A172 (cell line): ENCODE measurements at places on chromosomes 13 and 19. TPM values are rescaled to one million over a fixed set of nuclear protein-coding genes. Genes with fewer than 3 reads are reported as not detected.
A peak's percentile ranks its signal among the peaks of the same experiment; 100 is the strongest.

ZNF528 gene
- total RNA-seq: 0.43 and 8.6 TPM in 2 replicates

ZNF625 gene
- 7.7 and 14.5 TPM in 2 replicates for total RNA-seq

MEIOSIN gene
- total RNA-seq: not detected in 2 replicates

C13orf42 gene
- total RNA-seq: not detected in 2 replicates

EXOSC5 gene
- 33.5 and 36.7 TPM in 2 replicates for total RNA-seq

LRCH1 gene
- 4.9 and 5.0 TPM in 2 replicates for total RNA-seq

LILRA1 gene
- total RNA-seq: not detected in 2 replicates

GRCh38 chr19:29372461-29372860, 153.3 kb upstream of the VSTM2B start:
- no peak for DNase-seq

- DNase-seq: no peak
These were observed 12.1 kb downstream of the TUBA3C start for GRCh38 chr13:19169496-19169895.

DNA sequence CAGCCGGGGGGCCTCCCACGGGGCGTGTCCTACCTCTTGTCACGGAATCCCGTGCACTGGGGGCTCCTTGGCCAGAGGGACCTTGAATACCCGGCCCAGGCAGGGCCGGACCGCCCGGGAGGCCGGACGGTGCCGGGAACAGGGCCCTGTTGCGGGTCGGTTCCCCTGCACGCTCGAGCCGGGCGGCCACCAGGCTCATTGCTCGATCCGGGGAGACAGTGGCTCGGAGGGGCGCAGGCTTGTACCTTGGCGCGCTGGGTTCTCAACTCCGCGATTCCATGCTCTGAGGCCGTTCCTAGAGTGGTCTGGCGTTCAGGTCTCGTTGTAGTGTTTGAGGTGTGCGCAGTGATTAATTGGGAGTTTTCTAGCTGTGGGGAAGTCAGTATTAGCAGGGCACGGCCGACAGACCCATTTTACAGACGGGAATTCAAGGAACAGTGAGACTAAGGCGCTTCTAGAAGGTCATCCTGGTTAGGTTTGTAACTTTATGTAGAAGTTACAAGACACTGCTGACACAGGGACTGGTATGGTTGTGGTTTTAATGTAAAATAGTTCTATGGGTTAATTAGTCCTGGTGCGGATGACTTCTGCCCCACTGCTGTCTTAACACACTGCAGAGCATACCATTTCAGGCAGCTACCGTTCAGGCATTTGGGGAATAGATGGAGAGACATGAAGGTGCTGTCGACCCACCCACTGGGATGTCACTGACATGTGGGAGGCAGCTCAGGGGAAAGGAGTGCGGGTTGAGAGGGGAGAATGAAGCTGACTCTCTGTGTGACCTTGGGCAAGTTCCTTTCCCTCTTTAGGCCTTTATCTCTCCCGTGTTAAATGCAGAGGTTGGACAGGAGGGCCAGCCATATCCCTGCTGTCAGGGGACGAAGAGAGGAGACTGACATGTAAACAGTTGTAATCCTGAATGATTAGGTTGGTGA, 592 bp downstream of the CLPTM1 start:
- DNase-seq: no peak

GRCh38 chr13:47027780-47028437, 131.1 kb upstream of the HTR2A start:
- no peak for DNase-seq

- DNase-seq: no peak
These were observed 14.1 kb downstream of the PNPLA6 start for GRCh38 chr19:7549429-7550148.

DNA sequence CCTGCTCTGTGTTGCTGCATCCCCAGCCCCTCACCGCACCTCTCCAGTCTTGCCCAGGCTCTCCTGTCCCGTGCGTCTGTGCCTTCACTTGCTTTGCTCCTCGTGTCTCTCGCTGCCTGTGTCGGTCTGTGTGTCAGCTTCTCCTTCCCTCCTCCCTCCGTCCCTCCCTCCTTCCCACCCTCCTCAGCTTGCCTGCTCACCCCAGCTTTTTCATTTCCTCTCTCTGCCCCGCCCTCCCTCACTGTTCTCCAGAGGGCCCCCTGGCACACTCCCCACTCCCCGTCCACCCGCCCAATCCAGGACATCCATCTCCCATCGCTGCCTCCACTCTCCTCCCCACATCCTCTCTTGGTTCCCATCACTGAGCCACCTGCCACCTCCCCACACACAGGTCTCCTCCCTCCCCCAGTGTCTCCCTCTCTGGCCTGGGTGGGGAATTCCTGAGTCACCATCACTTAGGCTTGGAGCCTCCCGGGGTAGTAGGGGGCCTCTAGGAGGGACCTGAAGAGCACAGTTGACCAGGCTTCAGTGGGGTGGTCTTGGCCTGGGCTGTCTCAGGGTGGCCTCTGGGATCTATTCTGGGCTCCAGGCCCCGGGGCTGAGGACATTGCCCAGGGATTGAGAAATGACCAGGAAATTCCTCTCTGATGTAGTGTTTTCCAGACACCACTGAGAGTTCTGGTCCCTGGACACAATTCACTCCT, at the start of gene PTGIR:
PTGIR (minus strand) TSS at position 132 of the 704 bp plus-strand sequence. CDS start 864 bp downstream, outside the sequence.
- peak; percentile 63 for DNase-seq

DNA sequence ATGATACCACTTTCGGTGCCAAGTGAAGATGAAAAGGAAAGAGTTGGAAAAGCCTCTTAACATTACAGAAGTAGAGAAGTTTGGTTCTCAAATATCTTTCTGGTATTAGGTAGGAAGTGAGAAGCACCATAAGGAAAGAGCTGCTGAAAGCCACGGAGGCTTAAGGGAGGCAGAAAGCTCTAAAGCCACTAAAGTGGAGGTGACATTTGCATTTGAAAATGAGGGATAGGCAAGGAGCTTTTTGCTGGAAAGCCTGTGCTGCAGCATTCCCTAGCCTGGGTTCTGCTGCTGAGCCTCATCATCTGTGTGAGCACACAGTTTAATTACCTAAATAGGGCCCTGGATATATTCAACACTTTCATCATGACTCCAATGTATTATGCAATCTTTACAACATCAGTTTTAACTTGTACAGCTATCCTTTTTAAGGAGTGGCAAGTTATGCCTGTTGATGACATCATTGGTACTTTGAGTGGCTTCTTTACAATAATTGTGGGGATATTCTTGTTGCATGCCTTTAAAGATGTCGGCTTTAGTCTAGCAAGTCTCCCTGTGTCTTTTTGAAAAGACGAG, 315.4 kb downstream of the RBM26 start:
- no peak for DNase-seq

- no peak for DNase-seq
These were observed 116.2 kb upstream of the ZNF536 start for GRCh38 chr19:30255791-30256495.

GRCh38 chr13:91169321-91170050, 178.0 kb upstream of the MIR17HG start:
- no peak for DNase-seq

GRCh38 chr19:18475762-18476331, 37.9 kb upstream of the ISYNA1 start:
- no peak for DNase-seq

GRCh38 chr13:62207388-62207787, 791.7 kb upstream of the PCDH20 start:
- DNase-seq: no peak

DNA sequence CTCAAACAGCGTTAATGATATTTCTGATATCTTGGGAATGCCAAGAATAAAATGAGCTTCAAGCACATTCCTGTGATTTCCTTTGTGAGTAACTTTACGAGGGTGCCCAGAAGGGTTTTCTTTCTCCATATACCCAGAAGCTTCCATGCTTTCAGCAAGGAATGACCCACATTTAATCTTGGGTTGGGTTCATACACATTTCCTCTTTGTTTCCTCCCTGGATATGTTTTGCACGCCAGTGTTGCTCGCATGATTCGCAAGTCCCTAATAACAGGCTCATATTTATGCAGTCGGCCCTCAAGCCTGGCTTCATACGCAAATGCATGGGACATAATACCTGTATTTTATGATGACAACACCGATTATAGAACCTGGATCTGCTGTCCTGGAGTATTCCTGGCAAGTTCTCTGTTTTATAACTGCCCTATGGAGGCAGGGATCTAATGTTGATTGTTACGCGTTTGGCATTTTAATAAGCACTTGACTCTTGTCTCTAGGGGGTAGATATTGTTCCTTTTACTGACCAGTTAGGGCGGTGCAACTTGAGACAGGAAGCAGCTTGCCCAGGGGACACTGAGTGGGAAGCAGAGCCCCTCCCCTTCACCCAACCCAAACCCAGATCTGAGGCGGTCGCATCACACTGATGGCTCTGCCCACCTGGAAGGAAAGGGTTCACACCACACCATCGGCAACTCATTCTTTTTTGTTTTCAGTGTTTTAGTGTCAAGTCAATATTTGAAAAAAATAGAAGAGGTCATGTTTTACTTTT, 220.4 kb upstream of the SOX1 start:
- DNase-seq: no peak

DNA sequence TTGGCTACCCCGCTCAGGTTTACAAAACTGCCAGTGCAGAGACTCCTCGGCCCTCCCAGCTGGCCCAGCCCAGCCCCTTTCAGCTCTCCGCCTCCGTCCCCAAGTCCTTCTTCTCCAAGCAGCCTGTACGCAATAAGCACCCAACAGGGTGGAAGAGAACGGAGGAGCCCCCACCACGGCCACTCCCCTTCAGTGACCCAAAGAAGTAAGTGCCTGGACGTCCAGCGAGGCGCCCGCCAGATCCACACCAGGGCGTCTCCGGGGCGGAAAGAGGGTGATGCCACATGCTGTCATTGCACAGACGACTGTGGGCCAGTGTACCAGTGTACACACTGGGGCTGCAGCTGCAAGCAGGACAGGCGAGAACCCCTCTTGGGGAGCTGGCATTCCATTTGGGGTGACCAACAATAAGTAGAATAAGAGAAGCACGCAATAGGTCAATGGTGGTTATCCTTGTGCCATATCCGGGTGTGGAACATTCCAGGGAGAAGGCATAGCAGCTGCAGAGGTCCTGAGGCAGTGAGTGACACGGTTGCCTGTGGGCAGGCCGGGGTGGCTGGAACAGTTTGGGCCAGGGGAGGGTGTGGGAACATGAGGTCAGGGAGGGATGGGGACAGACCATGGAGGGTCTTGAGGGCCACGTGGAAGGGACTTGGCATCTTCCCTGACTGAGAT, 41.3 kb downstream of the DPF1 start:
- no peak for DNase-seq

- DNase-seq: peak; percentile 84
These were observed 17.9 kb downstream of the BRSK1 start for GRCh38 chr19:55301459-55302317.

- DNase-seq: no peak
These were observed 268.3 kb upstream of the MIR17HG start for GRCh38 chr13:91079176-91079575.

DNA sequence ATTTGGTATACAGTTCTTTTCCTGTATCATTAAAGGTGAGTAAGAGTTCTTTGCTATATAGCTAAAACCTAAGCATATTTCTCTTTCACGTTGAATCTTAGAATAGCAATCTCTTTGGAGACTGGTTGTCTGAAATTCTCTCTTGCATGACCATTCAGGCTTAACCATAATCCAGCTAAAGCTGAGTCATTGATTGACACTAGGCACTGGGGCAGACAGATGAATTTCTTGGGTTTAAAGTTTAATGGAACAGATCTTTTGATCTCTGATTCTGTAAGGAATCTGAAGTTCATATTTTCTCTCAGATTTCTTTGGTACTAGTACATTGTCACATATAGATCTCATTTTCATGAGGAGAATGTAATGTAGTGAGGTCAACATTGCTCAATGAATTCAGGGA, 397.3 kb upstream of the MIR17HG start:
- no peak for DNase-seq

- DNase-seq: no peak
These were observed 9.3 kb upstream of the GTF3A start for GRCh38 chr13:27415116-27415515.

DNA sequence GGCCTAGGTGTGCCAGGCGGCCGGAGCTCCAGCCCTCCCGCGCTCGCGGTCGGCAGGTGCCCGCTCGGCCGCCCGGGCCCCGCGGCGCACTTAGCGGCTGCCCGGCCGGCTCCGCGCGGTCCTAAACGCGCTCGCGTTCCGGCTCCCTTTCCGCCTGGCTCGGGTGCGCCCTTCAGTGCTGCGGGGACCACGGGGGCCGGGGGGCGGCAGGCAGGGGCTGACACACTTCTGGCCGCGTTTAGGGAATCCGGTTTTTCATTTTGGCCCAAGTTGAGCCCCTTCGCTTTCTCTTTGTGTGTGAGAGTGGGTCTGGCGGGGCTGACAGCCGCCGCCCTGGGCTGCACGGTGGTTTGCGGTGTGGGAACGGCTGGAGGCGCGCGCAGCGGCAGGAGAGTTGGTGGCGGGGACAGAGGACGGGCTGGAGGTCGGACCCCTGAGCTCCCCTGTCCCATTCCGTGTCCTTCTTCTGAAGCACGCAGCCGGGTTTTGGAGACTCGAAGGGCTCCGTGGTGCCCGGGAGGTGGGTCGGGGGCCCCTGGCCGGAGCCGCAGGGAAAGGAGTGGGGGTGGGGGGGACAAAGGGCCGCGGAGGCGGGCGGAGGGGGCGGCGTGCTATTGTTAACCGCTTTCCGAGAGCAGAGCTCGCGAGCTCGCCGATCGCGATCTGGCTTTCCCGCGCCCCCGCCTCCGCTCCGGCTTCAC, 3.1 kb downstream of the FGF9 start:
- no peak for DNase-seq

DNA sequence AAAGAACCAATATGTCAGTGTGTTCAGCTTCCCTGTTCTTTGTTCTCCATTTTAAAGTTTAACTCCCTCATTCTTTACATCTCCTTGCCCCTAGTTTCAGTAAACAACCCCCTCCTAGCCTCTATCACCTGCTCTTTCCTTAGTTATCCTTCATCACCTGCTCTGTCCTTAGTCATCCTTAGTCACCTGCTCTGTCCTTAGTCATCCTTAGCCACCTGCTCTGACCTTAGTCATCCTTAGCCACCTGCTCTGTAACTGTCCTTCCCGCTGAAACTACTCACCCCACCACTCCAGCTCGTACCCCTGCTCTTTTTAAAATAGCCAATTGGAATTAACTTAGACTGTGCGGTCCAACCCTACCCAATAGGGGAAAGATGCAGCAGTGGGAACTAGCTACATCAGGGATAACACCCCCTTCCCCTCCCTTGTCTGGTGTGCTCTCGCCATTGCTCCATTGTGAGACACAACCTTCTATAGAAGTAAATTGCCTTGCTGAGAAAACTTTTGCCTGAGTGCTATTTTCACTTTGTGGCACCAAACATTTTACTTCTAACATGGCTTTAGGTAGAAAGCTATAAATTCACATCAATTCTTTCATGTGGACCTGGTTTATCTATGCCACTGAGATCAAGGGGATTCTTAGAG, 16.2 kb downstream of the EDNRB start:
- no peak for DNase-seq

GRCh38 chr13:70523622-70524021, 415.4 kb upstream of the KLHL1 start:
- no peak for DNase-seq

GRCh38 chr19:45507872-45508416, 665 bp downstream of the VASP start:
- no peak for DNase-seq

GRCh38 chr19:32206065-32206464, 139.3 kb upstream of the ZNF507 start:
- DNase-seq: no peak

GRCh38 chr19:4967738-4968461, 1.0 kb upstream of the KDM4B start:
- peak; percentile 45 for DNase-seq
